ENCODE measurements at places on chromosomes 16 and 17.
A peak's percentile ranks its signal among the peaks of the same experiment; 100 is the strongest.

DNA sequence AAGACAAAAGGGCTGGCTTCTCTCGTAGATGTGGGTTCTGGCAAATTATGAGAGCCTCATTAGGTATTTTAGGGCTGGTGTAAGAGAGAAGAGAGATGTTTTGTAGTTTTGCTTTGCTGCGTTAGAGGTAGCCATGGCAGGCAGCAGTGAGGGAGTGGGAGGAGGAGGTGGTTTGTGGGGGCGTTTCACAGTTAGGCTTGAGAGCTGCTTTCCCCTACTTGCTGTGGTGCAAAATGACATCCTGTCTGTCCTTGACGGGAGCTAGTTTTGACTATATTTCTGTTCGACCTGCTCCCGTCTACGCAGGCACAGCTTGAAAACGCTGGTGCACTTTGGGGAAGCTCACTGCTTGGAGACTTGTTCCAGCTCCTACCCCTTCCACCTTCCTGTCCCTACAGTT is 75.5 kb downstream of the SLC5A11 start:
- no peak for DNase-seq

- no peak for DNase-seq
Measured at GRCh38 chr17:73390221-73390620, 78.4 kb upstream of the CDC42EP4 start.

GRCh38 chr16:72493716-72494415 is 321.9 kb upstream of the PMFBP1 start:
- DNase-seq: no peak

GRCh38 chr17:20159406-20160069 is 150.4 kb downstream of the SPECC1 start:
- no peak for DNase-seq

DNA sequence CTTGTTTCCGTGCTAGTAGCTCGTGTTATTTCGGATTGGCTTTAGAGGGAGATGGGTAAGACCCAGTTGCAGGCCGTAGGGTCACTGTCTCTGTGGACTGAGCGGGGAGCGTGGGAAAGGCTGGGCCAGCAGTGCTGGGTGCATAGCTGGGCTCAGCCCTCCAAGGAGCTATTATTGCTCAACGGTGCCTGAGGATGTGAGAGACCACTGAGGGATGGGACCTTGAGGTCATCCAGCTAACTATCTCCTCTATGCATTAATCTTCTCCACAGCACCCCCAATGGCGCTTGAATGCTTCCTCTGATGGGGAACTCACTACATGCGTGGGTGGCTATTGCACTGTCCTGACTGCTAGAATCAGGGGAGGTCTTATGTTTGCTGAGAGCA is 126.1 kb upstream of the FOXF1 start:
- DNase-seq: no peak

GRCh38 chr17:66365903-66366302 is 63.5 kb downstream of the PRKCA start:
- no peak for DNase-seq

- no peak for DNase-seq
Measured at GRCh38 chr17:41632482-41633105, 8.2 kb upstream of the KRT17 start.

- no peak for DNase-seq
Measured at GRCh38 chr16:89973654-89974335, 25.2 kb downstream of the DEF8 start.

DNA sequence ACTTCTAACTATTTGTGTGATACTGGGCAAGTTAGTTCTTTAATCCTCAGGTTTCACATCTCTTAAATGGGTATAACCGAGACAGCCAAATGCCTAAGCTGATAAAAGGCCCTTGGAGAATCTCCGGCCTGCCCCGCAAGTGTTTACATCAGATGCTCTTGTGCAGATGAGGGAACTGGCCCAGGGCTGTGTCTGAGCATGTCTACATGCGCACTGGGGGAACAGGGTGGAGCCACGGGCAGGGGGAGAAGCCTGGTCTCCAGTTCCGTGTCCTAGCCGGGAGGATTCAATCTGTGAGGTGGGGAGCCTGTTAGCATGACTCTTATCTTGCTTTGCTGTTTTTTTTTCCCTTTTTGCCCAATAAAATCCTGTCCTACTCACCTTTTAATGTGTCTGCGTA is 222.9 kb downstream of the CDH8 start:
- DNase-seq: no peak

GRCh38 chr16:24580665-24581064 is 41.3 kb downstream of the RBBP6 start:
- DNase-seq: no peak

- no peak for DNase-seq
Measured at GRCh38 chr17:72710202-72710601, 382.3 kb downstream of the SLC39A11 start.

- DNase-seq: no peak
Measured at GRCh38 chr17:76431509-76431908, 21.4 kb downstream of the UBE2O start.

- no peak for DNase-seq
Measured at GRCh38 chr17:65584604-65585521, 23.4 kb upstream of the AXIN2 start.

DNA sequence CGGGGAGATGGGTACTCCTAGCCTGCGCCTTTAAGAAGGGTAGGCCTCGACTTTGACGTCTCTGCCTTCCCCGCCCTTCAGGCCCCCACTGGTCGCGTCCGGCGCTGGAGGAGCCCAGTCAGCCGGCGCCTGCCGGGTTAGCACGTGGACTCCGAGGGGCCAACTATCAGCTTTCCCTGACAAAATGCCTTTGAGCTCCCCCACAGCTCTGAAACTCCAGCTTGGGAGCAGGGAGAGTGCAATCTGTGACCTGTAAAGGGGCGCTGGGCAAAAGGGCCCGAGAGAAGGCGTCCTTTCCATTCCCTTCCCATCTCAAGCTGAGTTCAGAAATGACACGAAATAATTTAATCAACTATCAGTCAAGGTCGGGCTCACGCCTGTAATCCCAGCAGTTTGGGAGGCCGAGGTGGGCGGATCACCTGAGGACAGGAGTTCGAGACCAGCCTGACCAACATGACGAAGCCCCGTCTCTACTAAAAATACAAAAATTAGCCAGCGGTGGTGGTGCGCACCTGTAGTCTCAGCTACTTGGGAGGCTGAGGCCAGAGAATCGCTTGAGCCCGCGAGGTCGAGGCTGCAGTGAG is 2.3 kb upstream of the SLC25A39 start:
- peak; percentile 97 for DNase-seq

GRCh38 chr17:3535253-3535995 is 22.2 kb downstream of the TRPV3 start:
- DNase-seq: peak; percentile 74

- peak; percentile 42 for DNase-seq
Measured at GRCh38 chr16:10080051-10080772, 102.0 kb downstream of the GRIN2A start.

DNA sequence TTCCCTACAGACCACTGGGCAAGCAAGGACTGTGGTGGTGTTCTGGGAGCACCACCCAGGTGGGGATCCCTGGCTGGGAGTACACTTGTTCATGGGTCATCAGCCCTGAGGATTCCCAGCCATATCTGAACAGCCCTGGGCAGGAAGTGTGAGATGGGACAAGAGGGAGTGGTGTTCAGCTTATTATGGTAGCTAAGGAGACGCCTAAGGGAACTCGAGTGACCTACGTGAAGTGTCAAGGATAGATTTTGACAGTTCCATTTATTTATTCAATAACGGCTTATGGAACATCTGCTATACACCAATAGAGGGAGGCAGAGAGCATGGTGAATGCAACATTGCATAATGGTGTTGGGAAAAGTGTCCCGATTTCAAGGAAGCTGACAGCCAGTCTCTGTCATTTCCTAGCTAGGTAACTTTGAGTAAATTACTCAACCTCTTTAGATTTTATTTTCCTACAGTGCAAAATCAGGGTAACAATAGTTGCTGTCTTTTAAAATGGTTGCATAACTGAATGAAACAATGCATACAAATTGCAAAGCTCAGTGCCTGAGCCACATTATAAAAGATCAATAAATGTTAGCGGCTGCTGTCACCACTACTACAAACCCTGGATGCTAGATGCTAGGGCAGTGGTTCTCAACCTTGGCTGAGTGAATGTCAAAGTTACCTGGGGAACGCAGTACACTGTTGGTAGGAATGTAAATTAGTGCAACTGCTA is 534.1 kb downstream of the GRIN2A start:
- no peak for DNase-seq

GRCh38 chr17:5468075-5468473 is 708 bp downstream of the DHX33 start:
- DNase-seq: no peak

GRCh38 chr17:20236578-20237227 is 227.5 kb downstream of the SPECC1 start:
- DNase-seq: no peak

DNA sequence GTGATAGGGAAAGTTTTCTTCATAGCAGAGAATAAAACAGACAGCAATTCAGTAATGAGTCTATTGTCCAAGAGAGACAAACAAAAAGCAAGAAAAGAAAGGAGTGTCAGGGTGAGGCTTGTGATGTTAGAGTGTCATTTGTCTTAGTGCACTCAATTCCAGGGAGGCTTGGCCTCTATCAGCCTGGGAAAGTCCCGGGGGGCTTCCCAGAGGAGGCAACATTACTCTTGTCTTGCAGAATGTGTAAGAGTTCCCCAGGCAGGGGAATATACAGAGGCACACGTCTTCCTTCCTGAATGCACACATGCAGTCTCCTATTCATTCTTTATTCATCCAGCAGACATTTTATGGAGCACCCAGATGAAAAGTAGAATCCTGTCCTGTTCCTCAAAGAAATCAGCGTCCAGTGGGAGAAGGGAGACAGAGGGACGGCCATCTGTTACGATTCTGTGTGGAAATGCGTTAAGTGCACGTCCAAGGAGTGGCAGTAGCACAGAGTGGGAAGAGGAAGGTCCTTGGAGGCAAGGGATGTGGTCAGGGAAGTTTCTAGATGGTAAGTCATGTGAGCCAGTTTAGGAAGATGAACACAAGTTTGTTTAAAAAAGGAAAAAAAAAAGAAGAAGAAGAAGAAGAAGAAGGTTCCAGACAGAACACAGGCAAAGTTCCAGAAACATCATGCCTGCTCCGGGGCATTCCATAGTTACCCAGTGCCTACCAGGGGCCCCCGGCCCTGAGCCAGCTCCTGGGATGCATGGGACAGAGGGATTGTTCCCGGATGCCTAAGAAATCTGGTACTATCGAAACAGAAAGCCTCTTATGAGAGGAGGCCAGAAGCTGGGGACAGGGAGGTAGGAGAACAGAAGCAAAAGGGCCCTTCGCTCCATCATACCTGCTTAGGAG is 21.1 kb downstream of the CACNG4 start:
- DNase-seq: no peak

GRCh38 chr17:48671697-48672171 is 45.6 kb upstream of the HOXB9 start:
- DNase-seq: peak; percentile 77

DNA sequence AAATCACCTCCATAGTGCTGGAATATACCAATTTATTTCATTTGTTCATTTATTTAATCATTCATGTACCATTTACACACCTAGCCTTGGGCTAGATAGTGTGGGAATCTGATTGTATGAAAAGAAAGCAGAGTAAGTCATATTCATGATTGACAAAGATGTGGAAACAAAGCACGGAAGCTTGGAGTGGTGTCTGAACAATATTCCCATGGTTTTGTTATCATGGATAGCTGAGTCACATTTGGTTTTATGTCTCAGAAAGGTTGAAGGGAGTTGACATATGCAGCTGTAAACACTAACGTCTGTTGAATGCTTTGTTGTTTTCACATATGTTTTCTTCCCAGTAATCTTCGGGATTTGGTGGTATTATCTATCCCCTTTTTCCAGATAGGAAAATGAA is 76.6 kb downstream of the MAP2K4 start:
- DNase-seq: no peak

- DNase-seq: peak; percentile 35
Measured at GRCh38 chr17:80152081-80152702, 5.3 kb upstream of the EIF4A3 start.

GRCh38 chr16:52114379-52114778 is 432.6 kb downstream of the TOX3 start:
- DNase-seq: no peak

DNA sequence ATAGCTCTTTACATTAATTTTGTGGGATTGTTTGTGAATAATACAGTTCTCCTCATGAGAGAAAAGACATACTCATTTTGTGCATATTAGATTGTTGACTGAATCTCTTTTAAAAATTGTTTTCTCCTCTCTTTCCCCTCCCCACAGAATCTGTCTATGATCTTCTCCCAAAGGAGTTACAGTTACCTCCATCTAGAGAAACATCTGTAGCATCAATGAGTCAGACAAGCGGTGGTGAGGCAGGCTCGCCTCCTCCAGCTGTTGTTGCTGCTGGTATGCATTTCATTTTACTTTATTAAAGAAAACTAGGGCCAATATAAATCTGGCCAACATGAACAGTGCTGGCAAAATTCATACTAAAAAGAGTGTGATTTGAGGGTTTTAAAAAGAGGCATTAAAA is 60.5 kb downstream of the NFAT5 start:
- DNase-seq: no peak

GRCh38 chr16:52976539-52977167 is 76.0 kb downstream of the CHD9NB start:
- no peak for DNase-seq

DNA sequence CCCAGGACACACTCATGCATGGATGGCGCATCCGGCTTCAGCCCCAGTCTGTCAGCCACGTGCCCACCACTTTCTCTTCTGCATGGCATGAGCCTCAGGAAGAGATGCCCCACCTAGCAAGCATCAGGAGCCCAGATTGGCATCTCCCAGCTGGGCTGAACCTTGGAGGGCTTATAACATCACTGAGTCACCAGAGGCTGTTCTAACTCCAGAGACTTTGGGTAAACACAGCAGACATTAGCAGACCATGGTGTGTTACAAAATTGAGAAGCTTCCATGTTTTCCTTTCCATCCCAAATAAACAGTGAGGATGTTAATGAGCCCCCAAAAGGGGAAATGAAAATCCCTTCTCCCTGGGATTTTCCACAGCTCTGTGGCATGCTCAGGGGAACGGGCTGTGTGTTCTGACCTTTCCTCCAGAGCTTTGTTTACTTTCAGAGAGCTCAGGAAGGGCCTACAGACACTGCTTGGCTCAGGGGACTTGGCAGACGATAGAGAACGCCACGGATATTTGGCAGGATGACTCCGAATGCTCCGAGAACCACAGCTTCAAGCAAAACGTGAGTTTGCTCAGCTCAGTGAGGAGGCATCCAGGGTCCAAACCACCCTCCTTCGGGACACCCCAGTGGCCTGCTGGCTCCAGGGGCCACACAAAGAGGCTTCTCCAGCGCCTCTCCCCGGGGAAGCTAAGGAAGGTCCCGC is 16.5 kb downstream of the GLP2R start:
- peak; percentile 78 for DNase-seq

GRCh38 chr16:56603589-56603988 is 4.8 kb upstream of the MT2A start:
- DNase-seq: no peak

DNA sequence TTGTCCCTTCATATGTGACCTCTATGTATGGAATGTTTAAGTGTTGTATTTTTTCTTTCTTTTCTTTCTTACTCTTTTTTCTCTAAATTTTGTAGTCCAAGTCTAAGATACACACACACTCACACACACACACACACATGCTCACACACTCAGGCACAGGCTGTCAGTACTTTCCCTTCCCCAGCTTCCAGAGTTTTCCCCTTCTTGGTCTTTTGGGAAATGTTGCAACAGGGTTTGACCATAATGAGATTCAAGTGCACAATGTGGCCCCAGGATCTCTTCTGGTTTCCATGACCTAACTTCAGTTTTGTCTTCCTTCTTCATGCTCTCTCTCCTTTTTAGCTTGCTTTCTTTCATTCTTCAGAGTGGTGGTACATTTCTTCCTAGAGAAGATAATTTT is 289.8 kb upstream of the FOXF1 start:
- DNase-seq: no peak

GRCh38 chr17:59292174-59292523 is 39.3 kb upstream of the YPEL2 start:
- DNase-seq: no peak

GRCh38 chr16:22031483-22032083 is 23.7 kb downstream of the MOSMO start:
- no peak for DNase-seq

All from uterus (tissue), 4 donors.